ENCODE measurements at places on chromosomes 1 and 21.

- DNase-seq: no peak
These were observed 22.7 kb upstream of the ARF1 start for GRCh38 chr1:228059634-228060457.

GRCh38 chr1:55347041-55347440 is 131.9 kb upstream of the USP24 start:
- no peak for DNase-seq

DNA sequence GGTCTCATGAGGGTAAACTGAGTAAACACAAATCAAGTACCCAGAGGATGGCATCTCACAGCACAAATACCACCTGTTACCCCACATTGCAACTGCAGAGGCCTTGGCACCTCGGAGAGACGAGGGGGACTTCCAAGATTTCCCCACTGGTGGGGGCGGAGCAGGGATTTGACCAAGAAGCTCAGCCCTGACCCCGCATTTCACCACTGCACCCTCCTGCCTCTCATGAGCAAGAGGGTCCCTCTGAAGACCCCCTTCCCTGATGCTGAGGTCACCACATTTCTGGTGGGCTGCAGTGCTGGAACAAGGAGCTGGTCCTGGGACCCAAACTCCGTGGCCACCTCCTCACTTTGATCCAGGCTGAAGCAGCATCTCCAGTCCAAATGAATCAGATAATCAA is 342.4 kb downstream of the NPHP4 start:
- DNase-seq: no peak

GRCh38 chr1:224430511-224431113 is 4.0 kb downstream of the WDR26 start:
- DNase-seq: no peak

DNA sequence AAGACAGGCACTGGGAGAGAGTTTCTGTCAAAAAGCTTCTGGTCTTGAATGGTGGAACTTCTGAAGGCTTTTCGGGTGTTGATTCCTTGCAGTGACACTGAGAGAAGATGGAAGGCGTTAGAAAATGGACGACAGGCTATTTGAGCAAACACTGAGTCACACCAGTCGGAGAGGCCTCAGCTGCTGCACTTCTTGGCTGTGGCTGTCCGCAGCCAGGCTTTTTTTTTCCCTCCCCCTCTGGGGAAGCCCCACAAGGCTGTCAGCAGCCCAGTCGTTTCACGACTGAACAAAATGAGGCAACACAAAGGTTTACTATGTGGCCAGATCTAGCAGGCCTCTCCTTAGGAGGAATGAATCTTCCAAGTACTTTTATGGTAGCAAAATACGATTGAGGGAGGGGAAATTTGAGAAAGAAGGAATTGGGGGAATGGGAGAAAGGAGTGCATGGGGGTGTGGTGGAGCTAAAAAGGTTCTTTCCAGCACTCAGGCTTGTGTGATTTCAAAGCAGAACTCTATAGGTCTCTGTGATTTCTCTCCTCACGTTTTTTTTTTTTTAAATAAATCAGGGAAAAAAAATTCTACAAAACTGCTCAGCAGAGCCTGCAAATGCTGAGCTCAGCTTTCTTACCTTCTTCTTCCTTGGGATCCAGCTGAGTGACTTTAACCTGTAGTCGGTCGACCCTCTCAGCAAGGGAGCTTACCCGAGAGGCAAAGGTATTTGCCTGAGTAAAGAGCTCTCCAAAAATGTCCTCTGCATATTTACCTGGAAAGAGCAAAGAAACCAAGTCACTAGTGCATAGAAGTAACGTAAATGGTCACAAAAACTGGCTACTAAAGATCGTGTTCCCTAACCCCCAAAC is 26.1 kb downstream of the GPR3 start:
- DNase-seq: peak; percentile 62

DNA sequence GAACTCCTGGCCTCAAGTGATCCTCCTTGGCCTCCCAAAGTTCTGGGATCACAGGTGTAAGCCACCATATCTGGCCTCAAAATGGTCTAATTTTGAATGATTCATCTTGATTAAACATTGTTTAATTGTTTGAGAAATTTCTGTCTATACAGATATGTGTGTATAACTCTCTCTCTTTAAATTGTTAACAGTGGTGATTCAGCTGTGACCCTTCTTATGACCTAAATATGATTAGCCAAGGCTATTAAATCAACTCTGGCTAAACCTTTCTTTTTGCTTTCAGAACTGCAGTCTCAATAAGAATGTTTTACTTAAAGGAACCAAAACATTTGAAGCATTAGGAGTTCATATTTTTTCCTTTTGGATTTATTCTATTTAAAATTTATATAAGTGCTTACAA is 19.2 kb upstream of the B3GALT5 start:
- DNase-seq: no peak

DNA sequence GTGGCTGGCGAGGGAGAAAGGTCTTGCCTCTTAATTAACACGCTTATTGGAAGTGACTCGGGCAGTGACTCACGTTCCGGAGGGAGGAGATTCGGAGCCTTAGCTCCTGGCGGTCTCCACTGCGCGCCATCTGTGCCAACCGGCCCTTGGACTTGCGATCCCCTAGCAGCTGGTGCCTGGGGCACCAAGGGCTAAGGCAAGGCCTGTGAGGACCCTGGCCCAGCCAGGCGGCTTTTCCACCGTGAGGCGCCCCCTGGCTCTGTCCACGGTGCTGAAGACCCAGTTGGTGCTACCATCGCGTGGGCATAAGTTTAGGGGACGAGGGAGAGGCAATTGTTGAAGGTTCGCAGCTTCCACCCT is 1.3 kb upstream of the SYT6 start:
- DNase-seq: no peak

GRCh38 chr21:31142600-31142999 is 104.3 kb upstream of the KRTAP19-8 start:
- DNase-seq: no peak

DNA sequence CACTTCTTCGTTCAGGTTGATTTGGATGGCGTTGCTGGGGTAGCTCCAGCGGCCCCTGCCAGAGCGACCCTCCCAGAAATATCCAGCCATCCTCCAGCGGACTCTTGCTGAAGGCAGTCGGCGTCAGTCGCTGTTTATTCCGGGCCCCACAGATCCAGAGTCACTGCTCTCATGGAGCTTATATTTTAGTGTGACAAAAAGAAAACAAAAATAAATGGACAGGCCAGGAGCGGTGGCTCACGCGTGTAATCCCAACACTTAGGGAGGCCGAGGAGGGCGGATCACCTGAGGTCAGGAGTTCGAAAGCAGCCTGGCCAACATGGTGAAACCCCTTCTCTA is 791 bp upstream of the CFAP298 start:
- no peak for DNase-seq

DNA sequence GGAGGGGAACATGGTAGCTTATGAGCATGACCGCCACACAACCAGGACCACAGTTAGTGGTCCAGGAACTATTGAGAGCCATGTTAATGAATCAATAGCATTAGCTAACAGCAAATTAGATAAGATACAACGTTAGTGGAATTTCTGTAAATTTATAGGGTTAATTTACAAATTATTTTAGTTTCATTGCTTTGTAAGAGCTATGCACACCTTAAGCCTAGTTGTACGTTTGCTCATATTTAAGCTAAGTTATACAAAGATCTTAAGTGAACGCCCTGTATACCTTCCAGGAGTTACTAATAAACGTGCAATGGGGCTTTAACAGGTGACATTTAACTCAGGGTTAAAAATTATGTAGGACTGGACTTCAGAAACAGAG is 749 bp downstream of the EXOSC10 start:
- DNase-seq: no peak

GRCh38 chr1:177287270-177287669 is 116.5 kb downstream of the BRINP2 start:
- no peak for DNase-seq

GRCh38 chr1:2330519-2331199 is 60.7 kb downstream of the MORN1 start:
- DNase-seq: no peak

All from C1 segment of cervical spinal cord (tissue), 14 donors.